NCI-H510A treated with DMSO at 0.1 percent for 48 hours (cell line): ENCODE measurements at places on chromosomes 11 and 22.
A peak's percentile ranks its signal among the peaks of the same experiment; 100 is the strongest.

DNA sequence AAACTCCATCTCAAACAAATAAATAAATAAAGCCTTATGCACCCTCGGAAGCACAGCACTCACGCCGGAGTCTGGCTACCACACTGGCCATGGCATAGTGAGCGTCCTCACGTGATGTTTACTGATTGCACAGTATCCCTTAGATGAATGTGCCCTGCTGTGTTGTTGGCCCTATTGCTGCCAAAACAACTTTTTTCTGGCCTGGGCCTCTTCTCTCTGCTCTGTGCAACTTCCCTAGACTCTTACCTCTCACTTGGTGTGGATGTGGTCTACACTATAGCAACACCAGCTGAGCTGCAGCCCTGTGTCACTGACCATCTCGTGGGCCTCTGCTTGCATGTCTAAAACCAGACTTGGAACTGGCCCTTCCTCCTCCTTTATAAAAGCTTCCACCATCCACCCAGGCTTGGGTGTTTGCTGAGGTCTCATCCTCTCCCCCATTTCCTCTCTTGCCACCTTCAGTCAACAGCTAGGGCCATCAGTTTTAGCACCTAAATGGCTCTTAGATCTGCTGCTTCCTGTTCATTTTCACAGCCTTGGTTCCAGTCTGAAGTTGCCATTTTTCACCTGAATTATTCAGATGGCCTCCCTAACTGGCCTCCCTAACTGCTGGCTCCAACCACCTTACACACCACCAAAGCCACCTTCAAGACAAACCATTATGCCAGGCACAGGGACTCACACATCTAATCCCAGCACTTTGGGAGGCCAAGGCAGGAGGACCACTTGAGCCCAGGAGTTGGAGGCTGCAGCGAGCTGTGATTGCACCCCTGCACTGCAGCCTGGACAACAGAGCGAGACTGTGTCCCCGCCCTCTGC lies 9.2 kb downstream of the ZNF74 start:
- DNase-seq: no peak

- no peak for DNase-seq
These were observed 56.1 kb downstream of the IGLL5 start for GRCh38 chr22:22943521-22944267.

DNA sequence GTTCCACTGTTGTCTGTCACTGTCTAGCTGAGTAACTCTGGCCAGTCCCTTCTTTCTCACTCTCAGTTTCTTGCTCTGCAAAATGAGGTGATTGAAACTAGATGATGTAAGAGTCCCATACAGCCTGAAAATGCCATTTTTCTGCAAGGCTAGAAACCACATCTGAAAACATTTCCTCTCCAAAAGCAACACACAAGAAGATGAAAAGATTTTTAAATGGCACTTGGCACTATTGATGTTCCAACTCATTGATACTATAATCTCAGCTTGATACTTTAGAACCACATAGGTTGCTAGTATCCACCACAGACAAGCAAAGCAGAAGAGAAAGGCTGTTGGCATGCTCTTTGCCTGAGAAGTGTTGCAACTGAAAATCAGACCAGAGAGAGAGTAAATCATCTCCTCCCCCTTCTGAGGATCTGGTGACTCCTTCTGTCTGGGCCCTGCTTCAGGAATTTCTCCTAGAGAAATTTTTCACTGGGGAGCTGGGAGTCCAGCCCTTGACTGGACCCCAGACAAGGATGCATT lies 1217.9 kb downstream of the LRRC4C start:
- no peak for DNase-seq

- no peak for DNase-seq
These were observed 81.2 kb upstream of the SPON1 start for GRCh38 chr11:13881226-13881905.

GRCh38 chr11:72546866-72547265 lies 112.5 kb upstream of the CLPB start:
- DNase-seq: no peak

GRCh38 chr11:93741882-93742226 lies 382 bp downstream of the C11orf54 start:
- DNase-seq: peak; percentile 74

GRCh38 chr11:2212411-2213251 lies 41.0 kb upstream of the TH start:
- DNase-seq: no peak

DNA sequence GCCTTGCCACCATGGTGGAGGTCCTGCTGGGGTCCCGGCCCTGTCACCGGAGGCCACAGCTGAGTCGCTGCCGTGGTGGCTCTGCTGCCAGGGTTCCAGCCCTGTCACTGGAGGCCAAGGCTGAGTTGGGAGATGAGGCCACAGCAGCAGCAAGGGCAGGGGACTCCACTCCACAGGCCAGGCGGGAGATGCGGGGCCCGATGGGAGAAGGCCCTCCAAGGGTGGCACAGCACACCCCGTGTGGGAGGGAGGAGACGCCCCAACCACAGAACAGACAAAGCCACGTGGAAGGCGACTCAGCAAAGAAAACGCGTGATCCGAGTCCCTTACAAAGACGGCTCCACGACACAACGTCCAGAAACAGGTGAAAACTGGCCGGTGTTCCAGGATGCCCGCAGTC lies 159.3 kb downstream of the BRD1 start:
- DNase-seq: no peak

DNA sequence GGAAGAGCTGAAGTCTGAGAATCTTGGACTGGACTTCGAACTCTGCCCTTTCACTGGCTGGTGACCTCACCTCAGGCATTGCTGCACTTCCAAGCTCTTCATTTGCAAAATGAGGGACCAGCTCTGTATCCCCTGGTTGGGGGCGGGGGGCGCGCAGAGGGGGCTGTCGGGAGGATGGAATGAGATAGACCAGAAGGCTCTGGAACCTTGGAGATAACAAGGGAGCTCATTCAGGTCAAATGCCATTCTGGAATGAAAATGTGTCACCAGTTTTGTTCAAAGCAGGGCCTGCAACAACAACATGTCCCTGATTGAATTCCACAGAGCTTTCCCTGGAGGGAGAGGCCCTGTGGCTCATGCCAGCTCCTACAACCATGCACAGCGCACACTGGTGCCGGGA lies 370.5 kb downstream of the MN1 start:
- no peak for DNase-seq
